ENCODE measurements at places on chromosomes 1 and 21. TPM values are rescaled to one million over a fixed set of nuclear protein-coding genes. Genes with fewer than 3 reads are reported as not detected.

DNA sequence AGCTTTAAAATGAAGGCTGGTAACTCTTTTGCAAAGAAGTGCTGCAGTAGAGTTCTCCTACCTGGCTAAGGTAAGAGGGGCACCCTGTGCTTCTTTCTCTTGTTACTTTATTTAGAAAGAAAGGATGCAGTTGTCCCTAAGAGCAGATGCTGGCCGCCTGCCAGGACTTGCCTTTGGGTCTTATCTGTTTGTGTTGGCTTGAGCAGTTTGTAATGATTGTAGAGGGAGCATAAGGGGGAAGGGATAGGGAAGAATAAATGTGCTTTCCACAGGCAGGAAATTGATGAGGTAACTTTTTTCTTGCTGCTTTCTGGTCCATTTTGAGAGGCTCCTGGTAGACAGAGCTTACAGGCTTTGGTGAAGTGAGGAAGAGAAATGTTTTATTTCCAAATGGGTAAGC, 229.6 kb downstream of the HHAT start:
- no peak for DNase-seq

GRCh38 chr21:38266732-38267131, 9.9 kb downstream of the KCNJ15 start:
- DNase-seq, result no peak

DNA sequence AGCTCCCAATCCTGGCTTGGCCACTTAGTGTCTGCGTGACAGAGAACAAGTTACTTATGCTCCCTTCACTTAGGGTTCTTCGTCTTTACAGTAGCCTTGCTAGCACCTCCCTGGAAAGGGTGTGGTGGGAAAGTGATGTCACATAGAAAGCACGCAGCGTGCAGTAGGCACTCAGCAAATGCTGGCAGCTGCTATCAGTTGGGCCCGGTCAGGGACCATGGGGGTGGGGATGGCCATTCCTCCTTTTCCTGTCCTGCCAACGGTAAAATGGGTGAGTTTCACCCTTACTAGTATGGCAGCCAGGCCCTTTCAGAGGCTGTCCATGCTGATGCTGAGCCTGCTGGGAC, 6.2 kb upstream of the KCNA10 start:
- DNase-seq, result no peak

- no peak for DNase-seq
These were observed 1.4 kb downstream of the DAB1 start for GRCh38 chr1:57422271-57423134.

DNA sequence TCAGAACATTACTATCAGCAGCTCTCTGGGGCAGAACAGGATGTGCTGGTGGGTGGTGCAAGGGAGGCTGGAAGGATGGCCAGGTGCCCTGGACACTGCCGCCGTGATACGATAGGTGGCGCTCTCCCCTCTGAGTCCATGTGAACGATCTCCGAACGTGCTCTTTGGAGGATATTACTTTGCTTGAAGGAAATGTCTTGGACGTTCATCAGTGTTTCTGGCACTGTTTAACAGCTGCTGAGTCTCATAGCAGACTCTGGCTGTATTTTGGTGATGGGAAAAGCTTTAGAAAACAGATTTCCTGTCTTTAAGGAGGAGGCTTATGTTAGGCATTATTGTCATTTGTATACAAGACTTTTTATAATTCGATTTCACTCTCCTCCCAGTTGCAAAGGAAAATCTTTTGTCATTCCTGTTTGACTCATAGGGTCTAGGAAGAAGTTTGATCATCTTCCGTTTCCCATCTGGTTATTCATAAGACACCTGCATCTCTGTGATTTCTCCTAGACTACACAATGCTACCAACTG, 386.2 kb upstream of the ADGRL2 start:
- DNase-seq, result no peak

- DNase-seq, result no peak
These were observed 77.4 kb upstream of the MROH9 start for GRCh38 chr1:170857955-170858354.

NBPF6 gene
- polyA plus RNA-seq, result 0.08 TPM

GRCh38 chr1:90821152-90821787, 104.2 kb upstream of the BARHL2 start:
- no peak for DNase-seq

LCE1E gene
- not detected for polyA plus RNA-seq
